ENCODE measurements at places on chromosomes 12 and 14.

DNA sequence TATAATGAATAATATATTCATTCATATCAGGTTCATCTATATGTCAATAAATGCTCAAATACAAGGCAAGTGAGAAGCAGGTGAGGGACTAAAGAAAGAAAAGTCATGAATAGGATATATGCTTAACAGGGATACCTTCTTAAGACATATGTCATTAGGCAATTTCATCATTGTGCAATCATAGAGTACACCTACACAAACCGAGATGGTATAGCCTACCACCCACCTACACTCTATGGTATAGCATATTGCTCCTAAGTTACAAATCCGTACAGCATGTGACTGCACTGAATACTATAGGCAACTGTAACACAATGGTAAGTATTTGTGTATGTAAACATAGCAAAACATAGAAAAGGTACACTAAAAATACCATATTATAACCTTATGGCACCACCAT, 39.0 kb downstream of the KANSL2 start:
- no peak for DNase-seq

GRCh38 chr14:38944691-38945090, 158.3 kb downstream of the SEC23A start:
- no peak for DNase-seq

DNA sequence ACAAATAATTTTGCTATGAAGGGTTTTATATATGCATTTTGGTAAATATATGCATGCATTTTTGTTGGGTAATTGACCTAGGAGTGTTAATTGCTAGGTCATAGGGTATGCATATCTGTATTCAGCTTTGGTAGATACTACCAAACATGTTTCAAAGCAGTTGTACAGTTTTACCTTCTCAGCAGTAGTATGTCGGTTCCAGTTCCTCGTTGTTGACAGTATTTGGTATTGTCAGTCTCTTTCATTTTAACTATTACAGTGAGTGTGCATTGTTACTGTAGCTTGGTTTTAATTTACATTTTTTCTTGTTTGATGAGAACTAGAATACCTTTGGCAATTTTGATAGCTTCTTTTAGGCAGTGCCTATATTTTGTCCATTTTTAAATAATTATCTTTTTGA, 98.9 kb downstream of the ARID2 start:
- DNase-seq, result no peak

DNA sequence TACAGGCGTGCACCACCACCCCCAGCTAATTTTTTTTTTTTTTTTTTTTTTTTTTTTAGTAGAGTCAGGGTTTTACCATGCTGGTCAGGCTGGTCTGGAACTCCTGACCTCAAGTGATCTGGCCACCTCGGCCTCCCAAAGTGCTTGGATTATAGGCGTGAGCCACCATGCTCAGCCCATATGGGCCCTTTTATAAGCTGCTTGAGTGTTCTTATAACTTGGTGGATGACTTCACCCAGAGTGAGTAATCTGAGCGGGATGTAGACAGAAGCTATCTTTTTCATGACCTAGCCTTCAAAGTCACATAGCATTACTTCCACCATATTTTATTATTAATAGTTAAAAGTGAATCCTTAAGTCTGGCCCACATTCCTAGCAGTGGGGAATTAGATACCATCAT, 16.4 kb downstream of the BBOF1 start:
- DNase-seq, result no peak

- DNase-seq, result no peak
These were observed 22.1 kb downstream of the OR10P1 start for GRCh38 chr12:55658635-55659391.

DNA sequence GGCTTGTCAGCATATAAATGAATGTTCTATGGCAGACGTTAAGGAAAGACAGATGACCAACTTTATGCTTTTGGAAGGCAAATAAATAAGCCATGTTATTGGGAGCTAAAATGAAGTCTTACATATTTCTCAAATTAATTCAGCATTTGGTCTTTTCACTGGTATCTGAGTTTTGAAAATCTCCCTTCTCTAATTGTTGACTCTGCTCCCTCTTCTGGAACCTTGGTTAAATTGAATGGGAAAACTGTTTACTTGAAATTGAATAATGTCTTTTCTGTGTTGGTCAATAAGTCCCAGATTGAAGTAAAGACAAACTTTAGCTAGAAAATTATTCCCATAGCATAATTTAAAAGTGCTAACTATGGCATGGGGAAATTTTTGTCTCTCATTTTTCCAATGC, 38.7 kb downstream of the LGR5 start:
- DNase-seq, result no peak

GRCh38 chr12:96220902-96221301, 26.7 kb downstream of the ELK3 start:
- DNase-seq, result no peak

DNA sequence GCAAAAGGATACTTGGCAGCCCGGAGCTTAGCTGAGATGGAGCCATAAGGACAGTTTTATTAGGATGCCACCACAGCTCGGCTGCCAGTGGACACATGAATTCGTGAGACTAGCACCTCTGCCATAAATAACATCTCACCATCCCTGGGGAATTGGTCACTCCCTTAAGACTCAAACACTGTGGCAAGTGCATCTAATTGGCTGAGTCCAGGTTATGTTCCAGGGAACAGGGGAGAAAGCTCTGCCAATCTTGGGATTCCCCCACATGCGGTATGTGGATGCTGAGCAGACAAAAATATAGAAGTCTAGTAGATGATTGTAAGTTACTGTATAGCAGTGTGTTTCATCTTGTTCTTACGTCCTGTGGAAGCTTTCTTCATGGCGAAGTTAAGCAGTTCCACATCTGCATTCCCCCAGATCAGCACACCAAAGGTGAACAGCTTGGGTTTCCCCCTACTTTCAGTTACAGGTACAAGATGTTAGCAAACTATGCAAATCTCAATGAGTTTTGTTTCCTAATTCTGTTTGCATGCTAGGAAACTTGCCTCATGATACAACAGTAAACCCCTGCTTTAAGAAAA, 131.1 kb downstream of the ETV6 start:
- DNase-seq, result no peak

DNA sequence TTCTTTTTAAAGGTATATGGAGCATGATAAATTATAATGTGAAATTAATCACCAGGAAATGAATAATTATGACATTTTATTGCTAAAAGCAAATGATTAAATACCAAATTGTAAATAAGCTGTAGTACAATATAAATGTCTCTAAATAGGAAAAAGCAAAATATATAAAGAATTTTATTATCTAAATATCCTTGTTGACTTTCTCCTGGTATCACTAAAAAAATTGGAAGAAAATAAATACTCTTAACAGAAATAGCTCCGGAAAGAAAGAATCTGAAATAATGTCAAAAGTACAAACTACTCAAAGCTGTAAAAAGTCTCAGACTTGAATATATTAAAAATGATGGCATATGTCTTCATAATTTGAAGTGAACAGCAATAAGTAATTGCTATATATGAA, at the start of gene OR11H7:
Gene OR11H7, plus strand, starts transcription at position 301 of the 400 bp plus-strand sequence.
- DNase-seq, result no peak

- peak; percentile 67 for DNase-seq
These were observed 1.3 kb upstream of the RASSF3 start for GRCh38 chr12:64608901-64609535.

DNA sequence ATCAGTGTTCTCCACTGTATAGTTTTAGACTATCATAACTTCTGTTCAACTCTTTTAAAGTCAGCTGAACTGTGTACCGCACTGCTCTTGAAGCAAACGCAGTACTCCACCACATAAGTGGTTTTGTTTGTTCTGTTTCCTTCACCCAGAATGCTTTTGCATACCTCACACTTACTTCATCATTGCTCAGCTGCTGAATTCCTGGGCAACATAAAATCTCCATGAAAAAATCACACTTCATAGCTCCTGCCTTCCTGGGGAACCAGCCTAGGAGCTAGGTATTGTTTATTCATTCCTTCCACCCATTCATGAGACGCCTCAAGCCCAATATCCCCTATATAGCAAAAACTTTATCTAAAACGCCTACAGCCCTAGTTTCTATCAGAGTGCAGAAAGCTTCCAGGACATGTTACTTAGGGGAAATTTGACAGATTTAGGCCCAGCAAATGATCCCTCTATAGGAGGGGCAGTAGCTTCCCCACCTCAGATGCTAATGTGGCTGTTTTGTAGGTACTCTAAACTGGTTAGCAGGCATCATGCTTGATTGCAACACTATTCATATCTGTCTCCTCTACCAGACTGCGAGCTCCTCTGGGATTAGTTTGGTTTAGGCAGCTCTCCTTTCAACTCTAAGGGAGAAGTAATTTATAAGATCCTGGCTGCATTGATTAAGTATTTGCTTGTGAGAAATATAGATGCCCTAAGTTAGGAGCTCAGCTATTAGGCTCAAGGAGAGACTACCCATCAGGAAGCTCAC, 44.5 kb downstream of the LRRC9 start:
- no peak for DNase-seq

GRCh38 chr12:83157604-83158003, 470.9 kb downstream of the TMTC2 start:
- no peak for DNase-seq

- no peak for DNase-seq
These were observed 62.3 kb downstream of the UNC79 start for GRCh38 chr14:93493054-93493453.

- no peak for DNase-seq
These were observed 106.0 kb downstream of the AEBP2 start for GRCh38 chr12:19545301-19545700.

DNA sequence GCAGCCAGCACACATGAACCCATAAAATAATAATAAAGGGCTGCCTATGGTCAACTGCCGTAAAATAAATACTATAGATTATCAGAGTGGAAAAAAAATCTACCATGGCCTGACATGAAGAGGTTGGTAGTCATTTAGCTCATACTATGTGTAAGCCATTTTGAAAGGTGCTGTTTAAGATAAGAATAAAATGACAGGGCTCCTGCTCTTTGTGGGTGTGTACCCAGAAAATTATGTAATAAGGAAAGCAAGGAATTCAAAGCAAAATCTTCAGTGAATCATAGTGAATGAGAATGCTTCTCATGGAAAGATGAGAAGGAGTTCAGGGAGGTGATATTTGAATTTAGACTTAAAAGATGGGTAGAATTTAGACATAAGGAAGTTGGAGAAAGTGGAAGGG, 42.9 kb upstream of the PPM1H start:
- DNase-seq, result no peak

DNA sequence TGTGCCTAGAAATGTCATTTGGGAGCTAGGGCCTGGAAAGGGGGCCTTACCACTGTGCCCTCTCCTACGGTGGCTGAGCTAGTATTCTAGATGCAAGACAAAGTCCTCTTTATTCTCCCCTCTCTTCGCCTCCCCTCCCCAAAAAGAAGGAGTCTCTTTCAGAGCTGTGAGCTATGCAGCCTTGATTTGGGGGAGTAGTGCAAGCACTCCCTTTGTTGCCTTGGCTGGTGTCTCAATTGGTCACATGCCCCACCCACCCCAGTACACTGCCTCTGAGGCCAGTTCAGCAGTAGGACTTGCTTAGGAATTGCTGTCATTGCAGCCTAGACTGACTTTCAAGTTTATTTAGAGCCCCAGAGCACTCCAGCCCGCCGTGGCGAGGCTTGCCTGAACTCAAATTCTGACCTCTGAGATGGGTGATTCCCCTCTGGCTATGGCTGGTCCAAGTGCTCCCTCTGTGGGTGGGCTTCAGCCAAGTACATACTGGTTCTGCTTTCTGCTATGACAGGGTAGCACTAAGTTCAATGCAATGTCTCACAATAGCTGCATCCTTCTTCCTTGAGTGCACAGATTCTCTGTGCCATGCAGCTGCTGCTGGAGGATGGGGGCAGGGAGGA, 37.0 kb upstream of the FBXO33 start:
- peak; percentile 70 for DNase-seq

DNA sequence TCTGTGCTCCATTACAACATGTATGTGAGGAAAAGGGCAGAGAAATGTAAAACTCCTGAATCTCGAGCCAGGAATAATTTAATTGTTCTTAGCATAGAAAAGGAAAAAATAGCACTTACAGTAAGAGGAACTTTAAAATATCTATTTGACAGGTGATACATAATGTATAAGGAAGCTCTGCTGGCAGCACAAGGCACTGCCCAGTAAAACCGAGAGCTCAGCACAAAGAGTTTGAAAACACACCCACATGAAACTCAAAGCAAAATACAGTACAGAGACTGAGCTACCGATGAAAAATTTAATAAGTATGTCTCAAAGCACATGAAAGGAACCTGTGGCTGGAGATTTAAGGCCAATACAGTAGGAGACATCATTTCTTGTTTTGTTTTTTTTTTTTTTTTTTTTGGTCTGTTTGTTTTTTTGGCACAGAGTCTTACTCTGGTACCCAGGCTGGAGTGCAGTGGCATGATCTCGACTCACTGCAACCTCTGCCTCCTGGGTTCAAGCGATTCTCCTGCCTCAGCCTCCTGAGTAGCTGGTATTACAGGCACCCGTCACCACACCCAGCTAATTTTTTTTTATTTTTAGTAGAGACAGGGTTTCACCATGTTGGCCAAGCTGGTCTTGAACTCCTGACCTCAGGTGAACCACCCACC, 19.2 kb downstream of the CLIP1 start:
- no peak for DNase-seq

GRCh38 chr14:23071921-23072539, 14.7 kb upstream of the CDH24 start:
- DNase-seq, result peak; percentile 71

DNA sequence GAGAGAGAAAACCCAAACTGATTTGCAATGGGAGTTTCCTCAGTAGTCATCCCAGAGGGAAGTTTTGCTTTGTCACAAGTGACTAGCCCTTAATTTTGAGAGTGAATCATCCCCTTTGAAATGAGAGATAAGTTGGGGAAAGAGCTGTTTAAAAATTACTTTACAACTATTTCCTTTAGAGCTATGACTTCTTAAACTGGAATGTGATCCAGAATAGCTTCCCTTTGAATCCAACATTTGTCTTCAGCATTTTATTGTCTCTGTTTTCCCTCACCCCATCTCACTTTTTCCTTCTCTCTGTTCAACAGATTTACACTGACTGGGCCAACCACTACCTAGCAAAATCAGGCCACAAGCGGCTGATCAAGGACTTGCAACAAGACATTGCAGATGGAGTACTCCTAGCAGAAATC, 109.3 kb downstream of the NAV3 start:
- DNase-seq, result peak; percentile 41

DNA sequence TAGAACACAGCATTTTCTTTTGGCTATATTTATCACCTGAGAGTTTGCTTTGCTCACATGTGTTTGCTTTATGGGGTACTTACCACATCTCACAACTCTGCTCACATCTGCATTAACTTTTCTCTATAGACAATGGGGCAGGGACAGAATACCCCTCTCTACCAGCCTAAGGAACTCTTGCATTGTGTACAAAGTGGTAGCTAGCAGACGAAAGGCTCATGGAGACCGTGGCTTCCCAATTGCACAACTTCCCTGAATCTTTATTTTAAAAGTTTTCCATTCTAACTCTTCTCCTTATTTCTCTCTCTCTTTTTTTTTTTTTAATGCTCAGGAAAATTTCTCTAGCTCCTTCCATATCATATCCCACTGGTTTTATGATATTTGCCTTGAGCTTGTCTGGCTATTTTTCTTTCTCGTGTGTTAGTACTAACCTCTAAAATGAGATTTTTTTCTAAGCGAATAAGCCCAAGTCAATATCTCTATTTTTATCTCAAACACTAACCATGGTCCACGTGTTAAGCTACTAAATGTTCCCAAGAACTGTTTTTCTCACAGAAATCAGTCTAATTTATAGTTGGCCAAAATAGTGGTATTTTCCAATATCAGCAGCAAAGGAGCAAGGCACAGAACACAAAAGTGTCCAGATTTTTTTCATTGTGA, 155.2 kb downstream of the STXBP6 start:
- no peak for DNase-seq

Measured in H9 (cell line).